H9 (cell line): ENCODE measurements at places on chromosomes 2 and 18. TPM values are rescaled to one million over a fixed set of nuclear protein-coding genes. Genes with fewer than 3 reads are reported as not detected.

GRCh38 chr2:74081763-74082110 is 66.0 kb downstream of the BOLA3 start:
- DNase-seq: no peak

DNA sequence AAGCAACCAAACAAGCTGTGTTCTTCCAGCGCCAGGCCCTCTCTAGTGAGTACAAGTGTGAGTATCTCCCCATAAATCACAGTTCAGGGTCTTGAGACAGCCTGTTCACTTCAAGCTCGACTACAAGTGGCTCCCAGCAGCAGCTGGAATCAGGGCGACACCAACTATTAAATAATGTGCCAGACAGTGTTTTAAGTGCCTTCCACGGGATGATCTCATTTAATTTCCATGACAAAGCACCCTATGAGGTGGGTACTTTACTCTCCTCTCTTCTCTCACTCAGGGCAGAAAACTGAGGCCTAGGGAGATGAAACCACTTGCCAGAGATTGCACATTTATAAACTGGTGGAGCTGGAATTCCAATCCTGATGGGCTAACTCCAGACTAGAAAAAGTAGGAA is 2.6 kb upstream of the FAM136A start:
- DNase-seq: no peak

SCN7A gene
- 0.07 and 0.11 TPM in 2 replicates for total RNA-seq

MOB4 gene
- 54.0 and 57.6 TPM in 2 replicates for total RNA-seq

ZNF142 gene
- total RNA-seq: 41.4 and 43.4 TPM in 2 replicates
